ENCODE measurements at places on chromosomes 5 and 9.

- DNase-seq, result no peak
Observed at GRCh38 chr5:111132076-111132475, 39.9 kb downstream of the WDR36 start.

- no peak for DNase-seq
Observed at GRCh38 chr5:68010740-68011139, 204.8 kb upstream of the PIK3R1 start.

- no peak for DNase-seq
Observed at GRCh38 chr5:10441992-10442435, 335 bp downstream of the ROPN1L start.

GRCh38 chr5:124935065-124935464 lies 188.6 kb upstream of the ZNF608 start:
- no peak for DNase-seq

DNA sequence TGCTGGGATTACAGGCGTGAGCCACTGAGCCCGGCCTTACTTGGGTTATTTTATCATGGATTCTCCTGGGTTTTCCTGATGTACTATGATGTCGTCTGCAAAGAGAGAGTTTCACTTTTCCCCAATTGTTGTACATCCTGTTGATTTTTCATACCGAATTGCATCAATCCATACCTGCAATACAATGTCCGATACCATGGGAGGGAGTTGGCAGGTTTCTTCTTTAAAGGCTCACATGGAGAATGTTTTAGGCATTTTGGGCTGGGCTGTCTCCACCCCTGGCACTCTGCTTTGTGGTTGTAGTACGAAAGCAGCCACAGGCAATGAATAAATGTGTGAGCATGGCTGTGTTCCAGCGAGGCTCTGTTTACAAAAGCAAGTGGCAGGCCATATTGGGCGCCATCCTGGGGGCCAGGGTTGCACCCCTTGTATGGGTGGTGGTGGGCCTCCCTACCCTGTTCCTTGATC lies 35.1 kb upstream of the EXOC3 start:
- DNase-seq, result no peak

DNA sequence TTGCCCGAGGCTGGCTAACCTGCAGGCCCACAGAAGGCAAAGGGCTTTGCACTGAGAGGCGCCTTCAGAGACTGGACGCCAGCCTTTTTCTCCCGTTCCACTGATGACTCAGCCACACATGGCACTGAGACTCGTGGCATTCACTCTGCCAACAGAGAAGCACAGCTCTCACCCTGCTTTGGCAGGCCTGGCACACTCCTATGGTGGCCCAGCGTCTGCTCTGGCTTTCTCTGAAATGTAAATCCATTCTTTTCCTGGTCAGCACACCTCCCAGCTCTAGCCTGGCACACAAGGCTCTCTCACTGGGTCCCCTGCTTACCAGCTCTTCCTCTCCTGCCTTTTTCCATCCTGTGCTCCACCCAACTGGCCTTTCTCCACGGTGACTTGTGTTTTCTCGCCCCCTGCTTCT lies 5.9 kb upstream of the MELK start:
- no peak for DNase-seq

DNA sequence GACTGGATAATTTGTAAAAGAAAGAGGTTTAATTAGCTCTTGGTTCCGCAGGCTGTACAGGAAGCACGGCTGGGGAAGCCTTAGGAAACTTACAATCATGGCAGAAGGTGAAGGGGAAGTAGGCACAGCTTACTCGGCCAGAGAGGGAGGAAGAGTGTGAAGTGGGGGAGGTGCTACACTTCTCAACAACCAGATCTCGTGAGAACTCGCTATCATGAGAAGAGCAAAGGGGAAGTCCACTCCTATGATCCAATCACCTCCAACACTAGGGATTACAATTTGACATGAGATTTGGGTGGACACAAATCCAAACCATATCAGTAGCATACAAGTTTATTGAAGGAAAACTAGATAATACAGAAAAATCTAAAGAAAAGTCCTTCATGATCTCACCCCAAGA lies 39.9 kb downstream of the NEURL1B start:
- no peak for DNase-seq

- DNase-seq, result no peak
Observed at GRCh38 chr9:130982636-130983358, 26.2 kb upstream of the LAMC3 start.

DNA sequence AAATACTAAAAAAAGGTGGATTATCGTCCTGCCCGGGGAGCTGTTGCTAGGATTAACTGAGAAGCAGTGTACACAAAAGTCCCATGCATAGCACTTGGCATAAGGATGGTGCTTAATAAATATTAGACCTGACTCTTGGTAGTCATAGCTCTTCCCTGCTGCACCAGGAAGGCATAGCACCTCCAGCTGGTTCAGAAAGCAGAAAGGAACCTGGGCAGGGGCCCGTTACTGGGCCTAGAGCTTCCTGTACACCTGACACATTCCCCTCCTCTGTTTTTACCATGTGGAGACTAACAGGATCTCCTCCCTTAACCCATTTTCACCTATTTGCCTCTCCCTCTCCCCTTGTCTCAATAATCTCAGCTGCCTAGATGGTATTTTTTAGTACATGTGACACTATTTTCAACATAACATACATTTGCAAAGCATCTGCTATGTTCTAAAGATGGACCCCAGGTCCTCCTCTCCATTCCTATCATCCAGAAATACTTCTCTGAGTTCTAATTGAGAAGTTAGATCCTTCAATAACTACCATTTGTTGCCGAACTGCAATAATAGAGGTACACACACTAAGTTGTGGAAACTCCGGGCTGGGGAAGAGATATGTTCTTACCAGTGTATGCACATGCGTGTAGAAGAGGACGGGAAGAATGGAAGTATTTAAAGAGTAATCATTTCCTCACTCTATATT lies 3.2 kb upstream of the ANP32B start:
- no peak for DNase-seq

DNA sequence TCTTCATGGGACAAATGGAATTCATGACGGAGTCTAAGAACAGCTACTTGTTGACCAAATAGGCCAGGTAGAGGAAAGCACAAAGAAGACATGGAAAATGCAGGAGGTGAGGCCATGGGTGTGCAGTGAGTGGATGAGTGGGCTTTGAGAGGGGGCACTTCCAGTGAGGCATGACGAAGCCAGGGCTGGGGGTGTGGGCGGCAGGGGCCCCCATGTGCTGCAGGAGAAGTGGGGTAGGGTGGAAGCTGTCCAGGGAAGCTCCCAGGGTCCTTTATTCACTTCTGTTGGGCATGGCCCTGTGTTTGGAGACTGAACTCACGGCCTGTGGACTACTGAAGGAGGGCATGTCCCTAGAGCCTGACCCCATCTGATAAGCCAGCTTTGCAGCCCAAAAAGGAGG lies 127.6 kb upstream of the SLC25A48 start:
- no peak for DNase-seq

DNA sequence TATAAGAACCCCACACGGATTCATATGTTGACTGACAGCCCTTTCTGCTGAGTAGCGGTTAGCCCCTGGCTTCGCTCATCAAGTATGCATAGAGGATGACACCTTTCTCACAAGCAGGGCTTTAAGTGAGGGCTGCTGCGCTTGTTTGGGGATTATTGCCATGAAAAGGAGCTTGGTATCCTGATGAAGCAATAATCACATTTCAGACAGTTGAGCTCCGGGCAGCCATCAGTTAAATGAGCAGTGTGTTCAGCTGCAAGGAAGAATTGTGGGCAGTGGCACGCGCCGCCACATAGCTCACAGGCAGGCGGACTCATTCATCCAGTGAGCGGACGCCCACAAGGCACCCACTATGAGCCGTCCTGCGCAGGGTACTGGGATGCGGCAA lies 77.6 kb downstream of the NEK6 start:
- DNase-seq, result no peak

DNA sequence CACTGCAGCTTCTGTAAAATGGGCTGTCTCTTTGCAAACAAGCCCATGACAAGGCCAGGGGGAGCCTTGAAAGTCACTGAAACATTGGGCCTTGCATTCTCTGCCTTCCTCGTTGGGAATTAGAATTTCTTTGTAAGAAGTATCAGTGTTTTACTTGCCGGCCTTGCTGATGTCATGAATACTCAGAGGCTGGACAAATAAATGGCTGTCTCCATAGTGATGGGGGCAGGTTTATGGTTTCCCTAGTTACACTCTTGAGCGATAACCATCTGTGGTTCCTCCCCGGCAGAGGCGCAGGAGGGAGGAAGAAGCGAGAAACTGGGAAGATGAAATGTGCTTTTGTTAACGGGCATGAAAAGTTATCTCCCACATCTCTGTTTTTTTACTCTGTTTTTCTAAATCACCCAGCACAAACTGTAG lies 272.7 kb upstream of the PANK3 start:
- DNase-seq, result no peak

DNA sequence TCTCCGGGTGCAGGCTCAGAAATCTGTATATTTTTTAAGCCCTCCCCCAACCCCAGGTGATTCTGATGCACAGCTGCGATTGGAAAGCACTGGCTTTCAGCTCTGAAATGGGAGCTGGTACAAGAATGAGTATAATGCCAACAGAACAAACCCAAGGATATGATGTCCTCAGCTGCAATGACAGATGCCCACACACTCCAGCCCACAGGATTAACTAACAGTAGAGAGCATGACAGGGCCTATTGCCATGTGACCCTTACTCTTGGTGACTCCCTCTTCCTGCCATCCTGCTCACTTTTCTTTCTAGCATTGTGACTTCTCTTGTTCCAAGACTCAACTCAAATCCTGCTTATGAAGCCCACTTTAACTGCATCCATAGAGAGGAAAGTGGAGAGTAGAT lies 174.5 kb downstream of the FGF18 start:
- DNase-seq, result no peak
